ENCODE measurements at places on chromosomes 7 and 10.

DNA sequence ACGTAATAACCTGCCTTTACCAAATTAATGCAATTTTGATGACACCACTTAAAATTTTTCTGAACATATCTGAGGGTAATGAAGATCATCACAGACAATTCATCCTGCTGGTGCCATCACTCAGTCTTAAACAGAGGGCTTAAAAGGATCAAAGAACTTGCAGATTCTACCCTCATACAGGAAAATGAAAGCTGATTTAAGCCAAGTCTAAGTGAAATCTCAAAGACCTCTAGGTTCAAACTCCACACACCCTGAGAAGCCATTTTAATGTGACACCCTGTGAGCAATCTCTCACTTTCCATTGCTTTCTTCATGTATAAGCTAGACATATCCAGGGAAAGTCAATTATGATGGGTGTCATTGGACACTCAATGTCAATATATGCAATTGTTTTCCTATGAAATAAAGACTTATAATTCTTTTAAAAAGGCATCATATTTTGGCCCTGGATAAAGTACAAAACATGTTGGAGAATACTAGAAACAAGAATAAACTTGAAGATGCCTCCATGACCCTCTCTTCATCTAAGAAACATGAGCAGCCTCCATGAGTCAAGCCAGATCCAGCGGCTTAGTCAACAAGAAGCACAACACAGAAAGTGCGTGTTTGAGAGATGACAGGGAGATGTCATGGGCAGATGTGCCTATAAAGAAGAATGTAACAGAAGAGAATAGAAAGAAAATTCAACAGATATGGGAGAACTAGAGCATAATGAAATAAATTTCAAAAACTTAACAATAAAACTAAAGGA is 291.9 kb downstream of the PARD3 start:
- no peak for DNase-seq

DNA sequence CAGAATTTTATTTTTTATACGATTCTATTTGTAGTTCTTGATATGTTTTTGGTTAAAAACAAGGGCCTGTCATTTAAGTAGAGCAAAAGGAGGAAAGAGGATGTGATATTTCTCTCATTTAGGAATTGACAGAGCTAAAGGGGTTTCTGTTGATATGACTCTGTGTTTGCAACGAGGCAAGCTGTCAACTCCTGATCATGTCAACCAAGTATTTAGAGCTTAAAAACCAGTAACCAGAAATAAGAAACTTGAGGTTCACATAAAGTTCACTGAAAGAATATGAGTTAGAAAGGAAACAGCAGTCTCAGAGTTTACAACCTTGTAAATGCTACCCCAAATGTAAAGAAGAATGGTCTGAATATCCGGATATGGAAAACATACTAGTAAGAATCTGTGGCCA is 434.2 kb downstream of the PARD3 start:
- no peak for DNase-seq

DNA sequence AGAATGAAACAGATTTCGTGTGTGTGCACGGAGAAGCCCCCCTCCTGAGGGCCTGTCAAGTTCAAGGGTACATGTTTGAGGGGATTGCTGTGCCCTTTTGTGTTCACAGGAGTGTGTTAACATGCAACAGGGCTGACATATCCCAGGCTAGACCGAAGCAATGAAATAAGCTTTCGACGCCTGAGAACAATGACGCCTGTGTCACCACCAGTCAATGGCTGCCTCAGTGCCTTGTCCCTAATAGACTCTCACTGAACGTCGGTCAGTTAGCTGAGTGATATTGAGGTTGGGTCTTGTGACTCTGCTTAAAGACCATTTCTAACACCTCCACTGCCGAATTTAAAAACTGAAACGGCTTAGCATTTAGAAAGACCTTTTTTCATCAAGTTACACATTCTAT is 175.2 kb upstream of the TCF7L2 start:
- no peak for DNase-seq

- DNase-seq = no peak
Observed at GRCh38 chr10:22988581-22989360, 60.9 kb downstream of the ARMC3 start.

- no peak for DNase-seq
Observed at GRCh38 chr10:14391342-14391741, 60.6 kb upstream of the FRMD4A start.

GRCh38 chr7:75905785-75906604 is 9.0 kb upstream of the POR start:
- DNase-seq = no peak

DNA sequence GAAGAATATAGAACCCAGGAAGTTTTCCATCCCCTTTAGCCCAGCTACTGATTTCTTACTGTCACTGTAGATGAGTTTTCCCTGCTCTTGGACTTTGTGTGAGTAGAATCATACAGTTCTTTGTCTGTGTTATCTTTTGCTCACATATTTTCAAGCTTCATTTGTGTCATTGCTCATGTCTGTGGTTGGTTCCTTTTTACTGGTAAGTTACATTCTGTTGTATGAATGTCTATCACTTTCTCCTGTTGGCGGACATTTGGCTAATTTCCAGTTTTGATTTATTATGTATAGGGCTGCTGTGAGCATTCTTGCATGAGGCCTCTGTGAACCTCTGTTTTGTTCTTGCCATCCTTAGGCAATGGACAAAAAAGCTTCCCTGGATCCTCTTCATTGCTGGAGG is 5.3 kb downstream of the GLRX3 start:
- no peak for DNase-seq

DNA sequence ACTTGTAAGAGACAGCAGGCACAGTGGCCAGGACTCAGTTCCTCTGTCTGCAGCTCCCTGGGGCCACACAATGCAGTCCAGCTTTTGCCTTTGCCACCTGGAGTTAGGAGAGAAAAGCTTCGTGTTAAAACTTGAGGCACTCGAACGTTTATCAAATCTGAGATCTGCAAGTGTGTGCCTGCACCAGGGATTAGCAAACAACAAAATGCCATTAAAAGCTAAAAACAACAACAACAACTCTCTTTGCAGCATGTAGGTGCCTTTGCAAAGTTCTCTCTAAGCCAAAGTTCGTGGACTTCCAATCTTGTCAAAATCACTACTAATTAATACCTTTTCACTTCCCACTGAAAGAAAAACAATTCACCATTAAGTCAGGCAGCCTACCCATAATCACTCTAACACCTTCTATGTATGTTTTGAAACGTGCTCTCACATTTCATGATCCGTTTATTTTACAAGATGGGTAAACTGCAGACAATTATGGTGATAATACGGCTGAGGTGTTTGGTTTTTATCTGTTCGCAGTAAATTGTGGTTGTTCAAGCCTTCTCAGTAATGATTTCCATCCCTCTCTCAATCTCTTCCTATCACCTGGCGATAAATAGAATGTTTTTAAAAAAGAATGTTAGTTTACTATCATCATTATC is 36.2 kb upstream of the SDK1 start:
- no peak for DNase-seq

- DNase-seq = no peak
Observed at GRCh38 chr10:35533565-35533964, 71.6 kb upstream of the GJD4 start.

GRCh38 chr7:46281071-46281470 is 360.0 kb upstream of the IGFBP3 start:
- no peak for DNase-seq

DNA sequence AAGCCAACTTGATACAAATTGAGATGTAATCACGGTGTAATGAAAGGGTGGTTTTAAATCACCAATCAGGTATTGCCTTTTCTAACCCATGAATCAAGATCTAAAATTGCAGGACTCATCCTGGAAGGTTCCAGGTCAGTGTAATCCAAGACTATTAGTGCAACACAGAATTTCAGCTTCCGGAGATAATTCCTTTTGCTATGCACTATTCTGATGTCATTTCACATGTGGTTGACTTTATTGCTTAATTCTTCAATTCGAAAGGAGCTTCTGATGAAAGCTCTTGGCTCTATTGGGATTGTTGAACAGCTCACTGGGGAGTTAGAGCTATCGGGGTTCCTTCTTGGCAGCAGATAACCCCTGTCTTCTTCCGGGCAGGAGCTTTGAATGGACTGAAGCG is 147.4 kb upstream of the INSYN2A start:
- DNase-seq = no peak

DNA sequence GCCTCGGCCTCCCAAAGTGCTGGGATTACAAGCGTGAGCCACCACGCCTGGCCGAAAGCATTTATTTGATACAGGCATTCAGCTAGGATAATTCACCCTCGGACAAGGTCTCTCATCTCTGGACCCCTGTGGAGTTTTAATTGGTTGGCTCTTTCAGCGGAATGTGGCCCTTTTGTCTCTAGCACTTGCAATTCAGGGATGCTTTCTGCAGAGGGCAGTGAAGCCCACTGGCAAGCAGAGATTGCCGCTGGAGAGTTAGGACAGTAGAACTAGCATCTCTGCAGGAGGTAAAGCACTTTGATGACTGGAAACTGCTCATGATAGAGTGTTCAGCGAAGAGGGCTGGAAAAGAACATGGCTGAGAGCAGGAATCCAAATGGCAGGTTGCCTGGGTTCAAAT is 62.0 kb downstream of the SUFU start:
- no peak for DNase-seq

DNA sequence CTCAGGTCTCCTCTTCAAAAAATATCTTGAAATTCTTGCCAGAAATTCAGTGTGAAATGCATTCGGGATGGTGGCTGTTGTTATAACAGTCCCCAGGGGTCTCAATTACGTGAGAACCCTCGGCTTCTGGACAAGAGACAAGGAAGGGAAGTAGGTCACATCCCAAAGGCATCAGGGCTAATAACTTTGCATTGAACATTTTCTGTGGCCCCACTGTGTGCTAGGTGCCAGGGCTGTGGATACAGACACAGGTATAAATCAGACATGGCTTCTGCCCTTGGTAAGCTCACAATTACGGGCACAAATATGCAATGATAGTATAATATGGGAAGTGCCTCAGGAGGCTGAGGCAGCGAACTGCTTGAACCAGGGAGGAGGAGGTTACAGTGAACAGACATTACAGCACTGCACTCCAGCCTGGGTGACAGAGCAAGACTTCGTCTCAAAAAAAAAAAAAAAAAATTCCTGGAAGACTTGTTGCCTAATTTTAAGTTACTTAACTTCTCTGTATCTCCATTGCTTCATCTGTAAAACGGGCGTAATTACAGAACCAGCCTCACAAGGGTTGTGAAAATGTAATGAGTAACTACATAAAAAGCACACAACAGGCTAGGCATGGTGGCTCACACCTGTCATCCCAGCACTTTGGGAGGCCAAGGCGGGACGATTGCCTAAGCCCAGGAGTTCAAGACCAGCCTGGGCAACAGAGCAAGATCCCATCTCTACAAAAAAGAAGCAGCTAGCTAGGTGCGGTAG is 2.5 kb upstream of the RHBDD2 start:
- no peak for DNase-seq

GRCh38 chr7:90846192-90846591 is 250.1 kb downstream of the CDK14 start:
- DNase-seq = no peak

GRCh38 chr10:104246976-104247375 is 7.7 kb upstream of the GSTO1 start:
- no peak for DNase-seq

GRCh38 chr10:74987339-74988053 is 124.0 kb upstream of the SAMD8 start:
- no peak for DNase-seq

DNA sequence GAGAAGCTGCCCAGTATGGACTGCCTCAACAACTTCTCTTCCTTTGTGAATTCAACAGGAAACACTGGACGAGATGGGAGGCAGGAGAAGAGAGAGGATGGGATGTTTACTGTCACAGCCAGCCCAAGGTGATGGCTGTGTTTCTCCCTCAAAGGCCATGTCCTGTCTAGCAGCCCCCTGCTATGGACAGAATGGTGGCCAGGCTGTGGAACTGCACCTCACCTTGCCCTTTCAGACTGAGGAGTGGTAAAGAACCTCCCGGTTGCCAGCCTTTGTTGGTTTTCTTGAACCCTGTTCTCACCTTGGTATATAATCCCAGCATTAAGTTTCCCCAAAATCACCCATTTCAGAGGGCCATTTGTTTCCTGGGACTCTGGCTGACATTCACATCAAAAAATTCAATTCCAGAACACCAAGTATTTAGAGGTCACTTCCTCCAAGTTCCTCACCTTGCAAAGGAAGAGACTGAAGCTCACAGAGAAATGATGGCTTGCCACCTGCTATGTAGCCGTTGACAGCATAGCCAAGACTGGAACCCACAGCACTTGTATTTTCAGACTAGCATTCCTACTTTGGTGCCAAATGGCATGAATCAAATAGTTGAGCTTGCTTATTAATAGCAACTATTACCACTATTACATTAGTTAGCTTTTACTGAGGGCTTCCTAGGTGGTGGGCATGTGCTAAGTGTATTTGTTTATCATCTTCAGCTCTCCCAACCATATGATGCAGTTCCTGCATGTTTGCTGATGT is 224.0 kb upstream of the GRB10 start:
- DNase-seq = no peak

GRCh38 chr10:86229811-86230556 is 136.6 kb downstream of the GRID1 start:
- DNase-seq = no peak

DNA sequence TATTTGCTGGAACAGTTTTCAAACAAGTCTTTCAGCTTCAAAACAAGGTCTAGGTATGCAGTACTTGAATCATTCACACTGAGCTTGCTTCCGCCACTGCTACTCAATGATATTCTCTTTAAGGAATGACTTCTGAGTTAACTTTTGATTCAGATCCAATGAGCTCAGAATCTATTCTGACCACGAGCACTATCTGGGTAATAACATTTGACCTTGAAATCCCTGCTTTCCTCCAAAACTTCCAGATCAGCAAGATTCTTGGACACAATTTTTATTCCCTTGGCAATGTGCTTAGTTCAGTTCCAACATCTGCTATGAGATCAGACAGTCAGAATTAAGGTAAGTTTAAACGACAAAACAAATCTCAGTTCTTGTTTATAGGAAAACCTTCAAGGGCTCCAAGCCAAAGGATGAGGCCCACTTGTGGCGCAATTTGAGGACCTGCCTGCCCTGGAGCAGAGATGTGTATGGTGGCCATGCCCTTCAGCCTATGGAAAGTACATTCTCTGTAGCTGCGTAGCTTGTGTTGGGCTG is 87.2 kb downstream of the RNF216 start:
- no peak for DNase-seq

DNA sequence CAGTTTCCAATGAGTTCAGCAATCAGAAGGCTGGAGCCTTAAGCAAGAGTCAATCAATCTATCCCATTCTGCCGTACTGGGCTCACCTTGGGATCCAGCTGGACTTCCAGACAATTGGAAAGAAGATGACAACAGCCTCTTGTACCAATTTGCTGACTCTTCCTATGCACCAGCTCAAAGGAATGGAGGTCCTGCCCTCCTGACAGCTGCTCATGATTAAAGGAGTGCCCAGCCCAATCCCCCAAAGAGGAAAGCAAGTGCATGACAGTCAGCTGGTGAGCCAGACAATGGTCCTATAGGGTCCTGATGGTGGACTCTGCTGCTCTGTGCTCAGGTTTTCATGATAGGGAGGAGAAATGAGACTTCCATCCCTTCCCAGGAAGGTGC is 25.1 kb downstream of the VSTM4 start:
- no peak for DNase-seq

- no peak for DNase-seq
Observed at GRCh38 chr10:100204370-100204769, 18.5 kb upstream of the ERLIN1 start.

Data from esophagus squamous epithelium (tissue), 5 donors.